ENCODE measurements at places on chromosomes 3 and 15. TPM values are rescaled to one million over a fixed set of nuclear protein-coding genes. Genes with fewer than 3 reads are reported as not detected.

DNA sequence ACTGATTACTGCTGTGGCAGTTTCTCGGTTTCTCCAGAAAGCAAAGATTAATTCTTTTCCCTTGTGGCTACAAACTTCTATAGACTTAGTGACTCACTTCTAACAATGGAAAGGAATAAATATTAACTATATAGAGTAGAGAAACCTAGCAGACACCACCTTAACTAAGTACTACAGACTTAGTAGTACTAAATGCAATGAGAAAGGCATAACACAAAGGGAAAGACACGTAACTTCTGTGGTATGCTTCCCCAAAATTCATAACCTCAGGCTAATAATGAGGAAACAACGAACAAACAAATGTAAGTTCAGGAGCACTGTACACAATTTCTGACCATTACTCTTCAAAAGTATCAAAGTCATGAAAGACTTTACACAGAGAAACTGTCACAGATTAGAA lies 31.2 kb downstream of the ATG3 start:
- H3K4me1 ChIP-seq = no peaks in the 10 kb centered on the region
- no peak overlapping the region for H3K4me3 ChIP-seq
- DNase-seq = no peak
- H3K27me3 ChIP-seq = no peaks in the 10 kb centered on the region
- H3K27ac ChIP-seq = no peak overlapping the region

The CASR gene
- 14.8 TPM for polyA plus RNA-seq

DNA sequence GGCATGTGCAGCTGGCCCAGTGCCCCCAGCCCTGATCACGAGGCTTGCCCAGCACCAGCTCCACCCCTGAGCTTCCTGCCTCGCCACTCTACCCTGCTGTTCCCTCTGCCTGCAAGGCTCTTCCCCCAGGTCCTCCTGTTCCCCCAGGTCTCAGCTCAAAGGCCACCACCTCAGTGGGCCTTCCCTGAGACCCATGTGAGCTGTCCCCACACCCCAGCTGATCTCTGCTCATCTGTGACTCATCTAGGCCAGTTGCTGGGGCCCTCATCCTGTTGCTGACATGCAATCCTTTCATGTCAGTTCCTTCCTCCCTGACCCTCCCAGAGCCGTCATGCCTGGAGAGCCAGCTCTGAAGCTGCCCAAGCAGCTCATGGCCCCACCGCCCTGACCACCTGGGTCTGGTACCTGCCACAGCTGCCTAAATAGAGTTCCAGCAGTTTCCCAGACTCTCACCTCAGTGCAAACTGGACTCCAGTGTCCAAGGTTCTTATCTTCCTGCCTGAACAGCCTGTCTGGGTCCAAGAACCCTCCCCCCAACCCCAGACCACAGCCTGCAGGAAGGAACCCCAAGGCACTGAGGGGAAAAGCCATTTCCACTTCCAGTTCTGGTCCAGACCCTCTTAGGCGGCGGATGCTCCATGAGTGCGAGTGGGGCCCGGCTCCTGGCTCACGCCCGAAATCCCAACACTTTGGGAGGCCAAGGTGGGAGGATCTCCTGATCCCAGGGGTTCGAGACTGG lies 116.6 kb upstream of the IQSEC1 start:
- no peaks in the 10 kb centered on the region for H3K4me1 ChIP-seq
- H3K27me3 ChIP-seq = no peaks in the 10 kb centered on the region
- no peaks in the 10 kb centered on the region for H3K36me3 ChIP-seq
- H3K27ac ChIP-seq = no peak overlapping the region
- H3K4me3 ChIP-seq = no peak overlapping the region
- peak; percentile 52 for DNase-seq

The SERPINI2 gene
- not detected for polyA plus RNA-seq

The CPNE9 gene
- polyA plus RNA-seq = 0.19 TPM

The CPLX3 gene
- polyA plus RNA-seq = not detected

The PPP1R14D gene
- 4.0 TPM for polyA plus RNA-seq

DNA sequence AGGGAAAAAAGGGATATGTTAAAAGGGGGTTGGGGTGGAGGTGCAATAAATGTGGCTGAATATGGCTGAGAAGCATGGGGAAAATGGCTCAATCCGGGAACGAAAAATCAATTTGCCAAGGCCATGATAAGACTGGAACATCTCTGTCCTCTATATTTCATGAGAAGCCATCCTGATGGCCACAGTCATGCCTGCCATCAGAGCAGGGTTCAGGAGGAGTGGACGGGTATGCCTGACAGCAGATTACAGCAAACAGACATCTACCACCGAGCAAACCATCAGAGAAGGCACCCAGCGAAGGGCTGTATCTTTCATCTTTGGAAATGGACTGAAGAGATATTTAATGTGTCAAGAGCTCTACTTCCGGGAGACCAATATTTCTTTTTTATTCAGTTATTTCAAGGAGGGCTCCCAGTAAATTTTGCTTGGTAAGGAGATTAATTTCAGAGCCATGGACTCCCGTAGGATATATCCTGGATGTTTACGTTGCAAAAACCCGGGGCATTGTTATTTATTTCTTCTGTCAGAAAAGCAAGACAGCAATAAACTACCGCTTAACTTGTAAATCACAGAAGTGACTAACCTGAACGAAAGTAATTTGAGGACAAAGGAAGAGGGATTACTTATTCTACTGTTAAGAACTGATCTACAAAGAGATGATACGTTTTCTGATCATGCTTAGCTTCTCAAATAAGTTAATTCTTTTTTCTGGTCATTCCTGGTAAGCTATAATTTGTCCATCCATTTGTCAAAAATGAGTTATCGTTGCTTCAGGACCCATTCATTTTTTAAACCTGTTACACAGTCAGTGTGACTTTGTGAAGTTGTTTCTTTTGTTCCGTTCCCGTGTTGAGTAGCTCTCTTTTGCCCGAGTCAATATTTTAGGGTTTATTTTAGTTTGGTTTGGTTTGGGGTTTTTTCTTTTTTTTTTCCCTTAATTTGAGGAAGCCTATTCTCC lies 80.6 kb upstream of the CHD2 start:
- no peaks in the 10 kb centered on the region for H3K36me3 ChIP-seq
- DNase-seq = no peak
- peak overlapping the region; percentile 43 for H3K4me3 ChIP-seq
- H3K27me3 ChIP-seq = no peaks in the 10 kb centered on the region

DNA sequence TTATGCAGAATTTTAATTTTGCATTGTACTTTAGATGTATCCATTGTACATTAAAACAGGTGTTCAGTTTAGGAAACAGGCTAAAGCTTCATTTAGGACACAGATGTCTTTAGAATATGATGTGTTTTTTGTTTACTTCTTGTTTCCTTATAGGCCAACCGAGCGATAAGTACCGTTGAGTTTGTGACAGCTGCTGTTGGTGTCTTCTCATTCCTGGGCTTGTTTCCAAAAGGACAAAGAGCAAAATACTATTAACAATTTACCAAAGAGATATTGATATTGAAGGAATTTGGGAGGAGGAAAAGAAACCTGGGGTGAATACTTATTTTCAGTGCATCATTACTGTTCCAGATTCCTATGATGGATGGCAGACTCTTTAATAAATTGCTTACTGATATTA lies 29.4 kb downstream of the PLAAT1 start:
- DNase-seq = no peak
- no peak overlapping the region for H3K4me3 ChIP-seq
- H3K36me3 ChIP-seq = no peaks in the 10 kb centered on the region
- H3K27me3 ChIP-seq = no peaks in the 10 kb centered on the region
- H3K27ac ChIP-seq = no peak overlapping the region
- no peaks in the 10 kb centered on the region for H3K4me1 ChIP-seq

The DAZL gene
- not detected for polyA plus RNA-seq

- H3K36me3 ChIP-seq = peaks cover 4% of the 10 kb centered on the region
- no peaks in the 10 kb centered on the region for H3K27me3 ChIP-seq
- no peak for DNase-seq
- no peak overlapping the region for H3K4me3 ChIP-seq
- H3K27ac ChIP-seq = no peak overlapping the region
Observed at GRCh38 chr15:78446551-78446950, 8.5 kb downstream of the IREB2 start.

DNA sequence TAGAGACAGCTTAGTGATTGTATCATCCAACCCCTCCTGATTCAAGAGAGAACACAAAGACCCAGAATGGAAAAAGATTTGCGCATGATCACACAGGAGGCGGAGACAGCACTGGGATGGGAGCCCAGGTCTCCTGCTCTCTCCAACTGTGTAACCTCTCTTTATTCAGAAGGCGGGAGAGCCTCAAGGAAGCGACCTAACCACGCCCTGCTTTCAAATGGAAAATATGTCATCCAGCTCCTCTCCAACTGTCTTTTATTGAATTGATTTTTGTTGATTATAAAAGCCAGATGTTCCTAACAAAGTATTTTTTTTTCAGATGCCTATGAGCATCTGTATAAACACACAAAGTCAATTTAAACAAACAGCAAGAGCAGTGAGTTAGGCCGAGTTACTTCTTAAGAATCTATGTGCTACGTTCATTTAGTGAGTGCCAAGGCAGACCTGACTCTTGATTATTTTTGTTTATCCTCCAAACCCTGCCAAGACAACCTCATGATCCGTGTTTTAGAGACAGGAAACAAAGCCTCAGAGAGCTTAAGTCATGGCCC lies 74.5 kb downstream of the BFSP2 start:
- no peaks in the 10 kb centered on the region for H3K27me3 ChIP-seq
- H3K4me3 ChIP-seq = no peak overlapping the region
- no peak overlapping the region for H3K27ac ChIP-seq
- H3K36me3 ChIP-seq = no peaks in the 10 kb centered on the region
- DNase-seq = no peak
- no peaks in the 10 kb centered on the region for H3K4me1 ChIP-seq

DNA sequence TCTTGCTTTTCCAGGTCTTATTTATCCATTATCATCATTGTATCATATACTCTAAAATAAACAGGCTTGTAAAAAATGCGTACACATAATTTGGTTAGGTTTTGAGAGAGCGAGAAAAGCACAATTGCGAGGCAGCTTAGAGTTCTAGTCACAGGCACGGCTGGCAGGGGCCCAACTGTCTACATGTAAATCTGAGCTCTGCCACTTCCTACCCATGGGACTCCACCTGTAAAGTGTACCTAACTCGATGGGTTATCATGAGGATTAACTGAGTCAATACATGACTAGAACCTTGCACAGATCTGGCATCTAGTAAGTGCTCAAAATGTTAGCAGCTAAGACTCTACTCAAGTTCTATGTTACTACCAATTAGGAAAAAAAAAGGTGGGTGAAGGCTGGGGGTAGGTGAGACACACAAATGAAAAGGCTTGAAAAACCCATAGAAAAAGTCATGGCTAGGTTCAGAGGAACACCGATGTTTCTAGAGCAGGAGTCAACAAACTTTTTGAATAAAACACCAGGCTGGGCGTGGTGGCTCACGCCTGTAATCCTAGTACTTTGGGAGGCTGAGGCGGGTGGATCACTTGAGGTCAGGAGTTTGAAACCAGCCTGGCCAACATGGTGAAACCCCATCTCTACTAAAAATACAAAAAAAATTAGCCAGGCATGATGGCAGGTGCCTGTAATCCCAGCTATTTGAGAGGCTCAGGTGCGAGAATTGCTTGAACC lies 36.2 kb downstream of the GLB1 start:
- H3K36me3 ChIP-seq = peaks cover 22% of the 10 kb centered on the region

DNA sequence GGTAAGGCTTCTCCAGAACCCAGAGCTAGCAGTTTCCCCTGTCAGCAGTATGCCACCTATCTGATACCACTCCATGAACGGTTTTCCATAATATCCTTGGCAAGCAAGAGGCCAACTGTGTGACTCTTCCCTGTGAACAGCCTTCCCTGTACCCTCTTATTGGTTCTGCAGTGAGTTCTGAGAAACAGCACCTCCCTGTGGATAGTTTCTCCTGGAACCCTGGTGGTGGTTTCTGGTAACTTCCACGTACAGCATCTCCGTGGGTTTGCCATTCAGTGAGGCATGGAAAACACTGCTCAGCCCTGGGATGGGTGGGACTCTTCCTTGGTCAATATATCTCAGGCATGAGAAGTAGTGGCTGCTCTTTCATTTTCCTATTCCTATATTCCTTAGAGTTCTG lies 19.4 kb upstream of the SERPINI2 start:
- no peak for DNase-seq
- H3K36me3 ChIP-seq = no peaks in the 10 kb centered on the region
- no peak overlapping the region for H3K4me3 ChIP-seq
- H3K27ac ChIP-seq = no peak overlapping the region

GRCh38 chr15:80584561-80584964 lies 110.5 kb upstream of the ABHD17C start:
- no peaks in the 10 kb centered on the region for H3K27me3 ChIP-seq
- H3K4me1 ChIP-seq = no peaks in the 10 kb centered on the region
- DNase-seq = peak; percentile 31

DNA sequence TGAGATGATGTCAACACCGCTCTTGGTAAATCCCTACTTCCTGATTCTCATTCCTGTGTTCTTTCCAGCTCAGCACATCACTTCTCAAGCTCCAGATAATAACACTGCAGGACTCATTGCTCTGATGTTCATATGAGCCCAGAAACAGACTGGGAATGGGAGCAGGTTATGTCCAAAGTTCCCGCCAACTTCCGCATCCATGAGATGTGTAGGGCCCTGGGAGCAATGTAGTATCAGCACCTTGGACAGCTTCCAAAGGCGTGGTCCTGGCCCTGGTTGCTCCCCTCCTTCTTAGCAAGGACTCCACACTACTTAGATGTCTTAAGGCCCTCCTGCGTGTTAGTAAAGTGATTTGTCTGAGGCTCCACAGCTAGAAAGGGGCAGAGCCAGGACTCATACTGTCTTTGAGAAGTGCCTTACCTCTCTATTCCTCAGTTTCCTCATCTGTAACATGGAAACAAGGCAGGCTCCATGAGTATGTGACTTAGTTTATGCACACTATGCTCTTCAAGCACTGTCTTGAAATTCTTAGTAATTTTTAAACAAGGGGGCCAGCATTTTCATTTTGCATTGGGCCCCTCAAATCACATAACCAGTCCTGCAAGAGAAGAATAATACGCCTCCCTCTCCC lies 27.9 kb upstream of the SLC6A1 start:
- no peaks in the 10 kb centered on the region for H3K27me3 ChIP-seq
- no peak overlapping the region for H3K4me3 ChIP-seq
- H3K27ac ChIP-seq = no peak overlapping the region

DNA sequence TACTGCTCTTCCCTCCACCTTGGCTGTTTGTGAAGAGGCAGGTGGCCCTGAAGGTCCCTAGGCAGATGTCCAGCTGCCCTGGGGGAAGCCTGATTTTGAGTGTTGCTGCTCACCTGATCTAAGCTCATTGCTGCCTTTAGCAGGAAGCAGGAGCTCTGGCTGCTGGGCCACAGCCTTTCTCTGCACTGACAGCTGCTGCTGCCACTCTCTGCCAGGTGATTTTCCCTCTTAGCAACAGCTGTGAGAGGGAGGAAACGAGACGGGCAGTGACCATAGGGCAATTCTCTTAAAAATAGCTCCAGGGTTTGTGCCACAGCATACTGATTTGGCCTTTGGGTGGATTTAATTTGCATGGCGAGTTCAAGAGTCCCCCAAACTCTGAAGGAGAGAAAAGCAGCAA lies 415.8 kb upstream of the SEMA6D start:
- peak; percentile 16 for DNase-seq
- no peaks in the 10 kb centered on the region for H3K36me3 ChIP-seq
- no peaks in the 10 kb centered on the region for H3K27me3 ChIP-seq
- no peak overlapping the region for H3K4me3 ChIP-seq

The BTD gene
- 37.2 TPM for polyA plus RNA-seq

- H3K27ac ChIP-seq = no peak overlapping the region
- peak; percentile 39 for DNase-seq
- H3K4me1 ChIP-seq = no peaks in the 10 kb centered on the region
- no peaks in the 10 kb centered on the region for H3K27me3 ChIP-seq
Observed at GRCh38 chr15:25065286-25065685, 110.5 kb downstream of the SNRPN start.

Measured in kidney (tissue), 22 donors.